ENCODE measurements at places on chromosomes 6 and 20.
A peak's percentile ranks its signal among the peaks of the same experiment; 100 is the strongest.

DNA sequence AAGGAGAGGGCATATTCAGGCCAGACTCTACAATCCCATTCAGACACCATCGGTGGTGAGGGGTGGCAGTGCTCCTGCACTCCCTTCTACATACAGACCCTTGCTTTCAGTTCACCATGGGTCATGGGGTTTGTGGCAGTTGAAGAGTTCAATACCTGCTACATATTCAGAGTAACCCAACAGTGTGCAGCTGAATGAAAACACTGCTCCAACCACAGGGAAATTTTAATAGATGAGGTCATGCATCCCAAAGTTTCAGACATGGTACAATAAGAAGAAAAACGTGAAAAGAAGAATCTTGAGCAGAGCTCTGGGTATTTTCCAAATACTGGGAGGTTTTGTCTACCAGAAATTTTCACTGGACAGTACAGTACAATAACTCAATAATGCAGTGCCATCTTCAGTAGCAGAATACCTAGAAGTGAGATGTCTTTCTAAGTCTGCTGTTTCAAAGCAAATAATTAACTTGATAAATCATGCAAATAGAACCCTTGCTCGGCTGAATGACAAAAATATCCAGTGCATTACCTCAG is 162.1 kb downstream of the PTPRK start:
- DNase-seq, result no peak

GRCh38 chr6:31270788-31271640 is 878 bp downstream of the HLA-C start:
- DNase-seq, result peak; percentile 56

- no peak for DNase-seq
Observed at GRCh38 chr6:54893818-54894217, 47.2 kb downstream of the FAM83B start.

DNA sequence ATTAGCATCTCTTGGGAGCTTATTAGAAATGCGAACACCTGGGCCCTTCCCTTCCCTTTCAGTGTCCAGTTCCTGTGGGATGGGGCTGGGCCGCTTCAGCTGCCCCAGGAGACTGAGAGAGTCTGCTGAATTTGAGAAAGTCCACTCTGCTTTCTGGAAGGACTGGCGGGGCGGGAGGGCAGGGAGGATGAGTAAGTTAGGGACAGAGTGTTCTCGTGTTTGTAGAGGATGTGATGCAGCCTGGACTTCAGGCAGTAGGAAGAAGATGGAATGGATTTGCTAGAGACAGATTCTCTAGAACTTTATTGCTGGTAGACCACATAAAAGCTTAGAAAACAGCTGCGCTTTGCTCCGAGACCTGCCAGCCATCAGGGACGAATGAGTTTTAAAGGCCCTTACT is 1.1 kb upstream of the TULP4 start:
- DNase-seq, result no peak

- DNase-seq, result no peak
Observed at GRCh38 chr6:25692472-25692871, 40.5 kb downstream of the SCGN start.

DNA sequence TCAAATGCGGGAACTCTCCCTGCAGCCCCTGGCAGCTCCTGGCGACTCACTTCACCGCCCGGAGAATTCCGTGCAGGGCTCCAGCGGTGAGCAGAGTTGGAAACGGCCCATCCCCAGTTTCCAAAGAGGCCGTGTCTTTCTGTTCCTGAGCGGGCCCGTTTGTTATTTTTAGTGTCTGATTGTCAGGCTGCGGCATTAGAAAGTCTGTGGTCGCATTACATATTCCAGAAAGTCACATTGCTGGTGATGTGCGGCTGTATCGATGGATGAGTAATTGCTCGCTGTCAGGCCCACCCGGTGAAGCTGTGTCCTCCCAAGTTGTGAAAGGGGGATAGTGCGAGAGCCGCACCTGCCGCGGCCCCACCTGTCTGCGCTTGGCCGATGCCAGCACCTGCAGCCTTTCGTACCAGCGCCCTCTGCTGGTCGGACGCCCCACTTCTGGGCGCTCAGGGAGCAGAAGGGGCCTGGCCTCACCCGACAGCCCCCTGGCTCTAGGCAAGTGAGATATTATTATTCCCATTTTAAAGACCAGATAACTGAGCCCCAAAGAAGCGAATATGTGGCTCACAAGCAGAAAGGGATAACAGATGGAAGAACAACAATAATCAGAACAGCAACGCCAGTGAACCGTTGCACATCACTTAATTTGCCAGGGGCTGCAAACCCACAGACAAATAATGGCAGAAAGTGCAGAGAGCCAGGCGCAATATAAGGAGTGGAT is 244.9 kb downstream of the TSHZ2 start:
- DNase-seq, result peak; percentile 62

GRCh38 chr6:26280407-26280806 is 84.6 kb upstream of the BTN3A2 start:
- no peak for DNase-seq

DNA sequence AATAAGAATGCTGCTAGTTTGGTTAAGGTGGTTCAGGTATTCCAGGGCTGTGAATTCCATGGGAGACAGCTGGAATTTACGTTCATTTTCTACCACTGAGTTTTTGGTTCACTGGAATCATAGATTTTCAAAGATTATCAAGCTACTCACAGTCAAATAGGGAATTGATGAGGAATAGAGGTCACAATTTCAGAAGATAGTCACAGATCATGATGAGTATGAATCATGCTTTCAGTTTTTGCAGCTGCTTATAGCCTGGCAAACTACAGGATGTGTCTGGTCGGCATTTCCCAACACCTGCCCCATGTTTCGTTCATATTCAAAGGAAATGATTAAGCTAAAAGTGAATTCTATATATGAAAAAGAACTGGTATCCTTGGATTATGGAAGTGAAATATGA is 58.7 kb downstream of the BCKDHB start:
- DNase-seq, result peak; percentile 78

DNA sequence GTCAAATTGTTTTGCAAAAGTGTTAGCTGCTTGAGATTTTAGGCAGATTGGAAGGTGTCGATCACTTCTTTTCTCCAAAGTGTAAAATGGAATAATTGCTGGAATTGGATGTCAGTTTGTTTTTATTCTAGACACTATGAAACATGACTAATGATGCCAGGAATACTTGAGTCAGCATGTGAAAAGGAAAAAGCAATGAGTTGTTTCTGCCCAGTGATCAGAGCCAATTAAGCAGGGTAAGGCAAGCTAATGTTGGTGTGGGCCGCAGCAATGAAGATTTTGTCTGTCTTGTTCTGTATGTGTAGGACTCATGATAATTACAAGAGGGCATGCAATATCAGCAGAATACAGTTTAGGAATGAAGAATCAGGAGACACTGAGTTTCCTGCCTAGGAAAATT is 110.3 kb downstream of the CARMIL1 start:
- DNase-seq, result no peak

DNA sequence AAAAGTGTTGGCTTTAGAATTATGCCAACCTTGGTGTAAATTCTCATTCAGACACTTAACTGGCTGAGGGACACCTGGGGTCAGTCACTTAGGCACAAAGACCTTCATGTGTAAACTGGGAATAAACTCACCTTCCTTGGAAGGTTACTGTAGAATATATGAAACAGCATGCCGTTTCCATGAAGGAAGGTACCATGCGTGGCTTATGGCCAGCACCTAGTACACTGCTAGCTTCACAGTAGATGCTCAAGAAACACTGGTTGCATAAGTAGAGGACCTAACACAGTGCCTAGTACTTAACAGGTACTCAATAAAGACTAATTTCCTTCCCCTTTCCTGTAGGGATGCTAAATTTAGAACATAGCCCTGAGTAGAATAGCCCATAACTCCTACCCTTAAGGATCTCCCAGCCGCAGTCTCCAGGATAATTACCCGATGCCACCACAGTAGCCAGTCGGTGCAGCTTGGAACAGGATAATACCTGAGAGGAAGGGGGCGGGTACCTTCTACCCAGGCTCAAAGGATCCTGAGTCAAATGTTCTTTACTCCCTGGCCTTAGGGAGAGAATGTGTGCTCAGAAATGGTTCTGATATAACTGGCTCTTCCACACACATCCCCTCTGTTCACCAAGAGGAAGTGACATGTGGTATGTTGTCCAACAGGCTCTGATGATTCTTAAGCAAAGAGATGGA is 3.6 kb downstream of the BCL2L1 start:
- DNase-seq, result no peak

DNA sequence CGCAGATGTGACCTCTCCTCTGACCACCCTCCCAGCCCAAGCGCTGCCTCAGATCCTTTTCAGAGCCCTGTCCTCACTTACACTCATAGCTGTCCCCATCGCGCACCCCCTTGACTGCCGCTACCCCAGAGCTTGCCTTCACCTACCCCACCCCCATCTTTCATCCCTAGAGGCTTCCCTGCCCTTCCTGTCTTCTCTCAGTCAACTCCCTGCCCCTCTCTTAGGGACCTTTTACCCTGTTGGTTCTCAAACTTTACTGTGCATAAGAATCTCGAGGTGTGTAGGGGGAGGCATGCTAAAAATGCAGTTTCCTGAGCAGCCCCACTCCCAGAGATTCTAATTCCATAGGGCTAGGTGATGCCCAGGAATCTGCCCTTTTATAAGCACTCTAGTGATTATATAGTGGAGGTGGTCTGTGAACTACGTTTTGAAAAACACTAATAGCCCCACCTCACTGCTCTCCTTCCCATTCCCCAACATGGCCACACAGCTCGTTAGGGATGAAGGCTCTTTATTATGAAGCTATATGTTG is 725 bp downstream of the TM9SF4 start:
- DNase-seq, result no peak

- no peak for DNase-seq
Observed at GRCh38 chr20:36543184-36544133, 2.1 kb downstream of the MYL9 start.

GRCh38 chr20:38429301-38429700 is 5.8 kb downstream of the SNHG17 start:
- DNase-seq, result no peak

DNA sequence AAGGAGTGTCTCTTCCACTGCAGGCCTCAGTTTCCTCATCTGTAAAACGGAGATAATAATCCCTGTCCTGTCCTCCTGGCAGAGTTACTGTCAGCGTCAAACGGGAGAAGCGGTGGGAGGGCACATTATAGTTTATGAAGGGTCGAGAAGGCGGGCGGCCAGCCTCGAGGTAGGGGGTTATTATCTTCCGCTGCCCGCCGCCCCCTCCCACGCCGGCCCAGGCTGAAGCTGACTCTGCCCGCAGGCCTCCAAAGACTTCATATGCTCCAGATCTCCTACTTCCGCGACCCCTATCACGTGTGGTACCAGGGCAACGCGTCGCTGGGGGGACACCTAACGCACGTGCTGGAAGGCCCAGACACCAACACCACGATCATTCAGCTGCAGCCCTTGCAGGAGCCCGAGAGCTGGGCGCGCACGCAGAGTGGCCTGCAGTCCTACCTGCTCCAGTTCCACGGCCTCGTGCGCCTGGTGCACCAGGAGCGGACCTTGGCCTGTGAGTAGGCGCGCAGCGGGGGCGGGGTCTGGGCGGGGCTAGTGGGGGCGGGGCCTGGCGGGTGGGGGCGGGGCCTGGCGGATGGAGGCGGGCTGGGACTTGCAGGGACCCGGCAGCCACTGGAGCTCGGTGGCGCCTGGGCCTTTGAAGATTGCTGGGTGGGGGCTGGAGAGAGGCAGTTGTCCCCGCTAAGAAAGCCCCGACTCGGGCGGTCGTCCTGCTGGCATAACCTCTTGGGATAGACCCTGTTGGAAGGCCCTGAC is 2.8 kb downstream of the PROCR start:
- DNase-seq, result no peak

DNA sequence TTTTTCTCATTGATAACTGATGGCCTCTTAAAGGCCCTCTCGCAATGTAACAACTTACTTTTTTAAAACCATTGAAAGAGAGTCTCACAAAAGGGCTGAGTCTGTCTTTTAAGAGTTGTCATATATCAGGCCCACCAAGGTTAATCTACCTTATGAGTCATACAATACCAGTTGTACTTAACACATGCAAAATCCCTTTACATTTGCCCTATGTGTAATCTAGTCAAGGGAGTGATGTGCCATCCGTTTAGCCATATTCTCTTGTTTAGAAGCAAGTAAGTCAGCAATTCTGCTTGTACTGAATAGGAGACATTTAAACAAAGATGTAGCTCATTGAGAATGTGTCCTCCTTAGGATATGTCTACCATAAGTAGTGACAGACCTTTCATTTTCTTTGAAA is 143.7 kb downstream of the TENT5A start:
- DNase-seq, result no peak

DNA sequence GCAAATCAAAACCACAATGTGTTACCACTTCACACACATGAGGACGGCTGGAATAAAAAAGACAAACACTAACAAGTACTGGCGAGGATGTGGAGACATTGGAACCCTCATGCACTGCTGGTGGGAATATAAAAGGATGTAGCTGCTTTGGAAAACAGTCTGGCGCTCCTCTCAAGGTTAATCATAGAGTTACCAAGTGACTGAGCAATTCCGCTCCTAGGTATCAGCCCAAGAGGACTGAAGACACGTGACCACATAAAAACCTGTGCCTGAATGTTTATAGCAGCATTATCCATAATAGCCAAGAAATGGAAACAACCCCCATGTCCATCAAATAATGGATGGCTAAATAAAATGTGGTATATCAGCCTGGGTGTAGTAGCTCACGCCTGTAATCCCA is 45.0 kb downstream of the VSTM2L start:
- DNase-seq, result no peak

DNA sequence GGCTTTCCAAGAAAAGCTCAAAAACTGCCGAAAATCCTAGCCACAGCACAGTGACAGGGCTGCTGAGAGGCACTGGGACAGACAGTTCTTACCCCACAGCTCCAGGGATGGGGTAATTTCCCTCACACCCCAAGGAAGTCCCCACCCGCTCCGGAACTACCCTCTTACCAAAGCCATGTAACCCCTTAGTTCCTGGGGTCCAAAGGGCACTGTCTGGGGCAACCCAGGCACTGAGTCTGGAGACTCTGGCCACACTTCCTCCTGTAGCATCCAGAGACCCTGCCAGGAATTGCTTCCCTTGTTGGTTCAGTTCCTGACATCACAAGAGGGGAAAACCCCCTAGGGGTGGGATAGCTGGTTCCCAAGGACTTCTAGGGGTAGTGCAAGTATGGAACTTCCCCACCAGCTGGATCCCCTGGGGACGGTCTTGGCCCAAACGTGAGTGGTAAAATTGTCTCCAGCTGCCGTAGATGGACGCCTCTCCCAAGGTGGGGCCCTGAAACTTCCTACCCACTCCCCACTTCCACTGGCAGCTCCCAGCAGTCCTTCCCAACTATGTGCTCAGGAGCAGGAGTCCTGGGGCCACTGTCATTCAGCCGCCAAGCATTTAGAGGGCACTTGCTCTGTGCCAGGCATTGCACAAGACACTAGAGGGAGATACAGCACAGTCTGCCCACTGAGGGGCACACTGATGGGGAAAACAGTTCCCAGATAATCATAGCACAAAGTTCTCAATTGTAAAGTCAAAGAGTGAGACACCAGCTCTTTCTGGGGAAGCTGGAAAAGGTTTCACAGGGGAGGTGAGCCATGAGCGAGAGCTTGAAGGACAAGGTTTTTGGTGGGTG is 17.2 kb upstream of the HCK start:
- DNase-seq, result no peak

DNA sequence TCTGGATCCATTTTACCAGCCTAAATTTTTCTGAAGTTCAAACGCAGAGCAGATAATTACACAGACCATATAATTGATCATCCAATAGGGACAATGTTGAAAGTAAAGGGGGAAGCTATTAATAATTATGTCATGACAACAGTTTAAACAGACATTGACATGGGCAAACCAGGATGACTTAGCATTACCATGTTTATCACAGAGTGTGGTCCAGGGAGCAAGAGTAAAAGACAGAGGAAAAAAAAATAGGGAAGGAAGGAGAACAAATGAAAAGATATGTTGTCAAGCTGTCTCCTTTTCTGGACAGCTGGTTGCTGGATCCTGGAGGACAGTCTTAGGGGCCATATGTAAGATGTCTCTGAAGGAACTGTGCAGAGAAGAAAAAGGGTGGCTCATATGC is 69.4 kb upstream of the FBXL4 start:
- no peak for DNase-seq

Measured in CD4-positive, CD25-positive, alpha-beta regulatory T cell (primary cell).